T-helper 1 cell (primary cell): ENCODE measurements at places on chromosomes 5 and 9.

DNA sequence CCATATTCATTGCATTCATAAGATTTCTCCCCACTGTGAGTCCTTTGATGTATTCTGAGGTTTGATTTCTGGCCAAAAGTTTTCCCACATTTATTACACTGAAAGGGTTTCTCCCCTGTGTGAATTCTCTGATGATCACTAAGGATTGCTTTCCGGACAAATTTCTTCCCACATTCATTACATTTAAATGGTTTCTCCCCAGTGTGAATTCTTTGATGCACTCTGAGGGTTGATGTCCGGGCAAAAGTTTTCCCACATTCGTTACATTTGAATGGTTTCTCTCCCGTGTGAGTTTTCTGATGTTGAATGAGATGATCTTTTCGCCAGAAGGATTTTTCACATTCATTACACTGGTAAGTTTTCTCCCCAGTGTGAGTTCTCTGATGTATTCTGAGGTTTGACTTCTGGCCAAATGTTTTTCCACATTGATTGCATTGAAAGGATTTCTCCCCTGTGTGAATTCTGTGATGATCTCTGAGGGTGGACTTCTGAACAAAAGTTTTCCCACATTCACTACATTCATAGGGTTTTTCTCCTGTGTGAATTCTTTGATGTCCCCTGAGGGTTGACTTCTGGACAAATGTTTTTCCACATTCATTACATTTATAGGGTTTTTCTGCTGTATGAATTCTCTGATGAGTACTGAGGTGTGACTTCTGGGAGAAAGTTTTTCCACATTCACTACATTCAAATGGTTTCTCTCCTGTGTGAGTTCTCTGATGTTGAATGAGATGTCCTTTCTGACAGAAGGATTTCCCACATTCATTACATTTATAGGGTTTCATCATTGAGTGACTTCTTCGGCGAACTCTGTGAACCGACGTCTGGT is 18.8 kb downstream of the ZNF510 start:
- no peak for DNase-seq

GRCh38 chr9:15738011-15738410 is 185.2 kb downstream of the CCDC171 start:
- no peak for DNase-seq

DNA sequence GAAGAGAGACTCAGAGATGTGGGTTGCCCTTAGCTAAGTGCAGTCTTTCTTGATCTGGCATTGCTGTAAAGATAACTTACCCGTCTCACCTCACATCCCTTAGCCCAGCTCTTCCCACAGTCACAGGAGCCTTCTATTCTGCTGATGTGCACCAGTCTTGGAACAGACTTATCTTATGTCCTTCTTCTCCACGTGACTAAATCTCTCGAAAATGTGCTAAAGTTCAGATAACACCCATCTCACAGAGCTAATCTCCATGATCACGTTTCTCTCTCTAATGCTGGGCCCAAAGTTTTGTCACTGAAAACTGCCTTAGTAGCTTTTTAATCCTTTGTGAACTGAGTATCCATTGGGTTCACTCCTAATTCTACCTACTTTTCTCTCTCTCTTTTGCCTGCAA is 16.7 kb downstream of the SLC36A1 start:
- no peak for DNase-seq

GRCh38 chr5:177607452-177608192 is 7.7 kb downstream of the B4GALT7 start:
- peak; percentile 50 for DNase-seq

GRCh38 chr5:118653183-118653582 is 335.2 kb downstream of the DTWD2 start:
- DNase-seq = no peak

DNA sequence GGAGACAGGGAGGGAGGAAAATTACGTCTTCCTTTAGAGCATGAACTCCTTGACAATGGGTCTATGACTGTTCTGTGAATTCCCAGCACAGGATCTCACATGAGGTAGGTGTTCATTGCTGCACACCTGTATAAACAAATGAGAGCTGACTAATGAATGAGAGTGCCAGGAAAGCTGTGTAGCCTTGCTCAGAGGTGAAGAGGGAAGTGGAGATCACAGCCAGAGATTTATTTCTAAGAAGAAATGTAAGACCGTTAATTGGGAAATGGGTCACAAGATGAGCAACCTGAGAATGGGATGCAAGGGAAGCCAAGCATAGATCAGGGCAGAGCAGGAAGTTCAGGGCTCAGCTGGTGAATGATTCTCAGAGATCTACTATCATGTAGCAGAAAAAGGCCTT is 295.1 kb downstream of the CDK5RAP2 start:
- no peak for DNase-seq

DNA sequence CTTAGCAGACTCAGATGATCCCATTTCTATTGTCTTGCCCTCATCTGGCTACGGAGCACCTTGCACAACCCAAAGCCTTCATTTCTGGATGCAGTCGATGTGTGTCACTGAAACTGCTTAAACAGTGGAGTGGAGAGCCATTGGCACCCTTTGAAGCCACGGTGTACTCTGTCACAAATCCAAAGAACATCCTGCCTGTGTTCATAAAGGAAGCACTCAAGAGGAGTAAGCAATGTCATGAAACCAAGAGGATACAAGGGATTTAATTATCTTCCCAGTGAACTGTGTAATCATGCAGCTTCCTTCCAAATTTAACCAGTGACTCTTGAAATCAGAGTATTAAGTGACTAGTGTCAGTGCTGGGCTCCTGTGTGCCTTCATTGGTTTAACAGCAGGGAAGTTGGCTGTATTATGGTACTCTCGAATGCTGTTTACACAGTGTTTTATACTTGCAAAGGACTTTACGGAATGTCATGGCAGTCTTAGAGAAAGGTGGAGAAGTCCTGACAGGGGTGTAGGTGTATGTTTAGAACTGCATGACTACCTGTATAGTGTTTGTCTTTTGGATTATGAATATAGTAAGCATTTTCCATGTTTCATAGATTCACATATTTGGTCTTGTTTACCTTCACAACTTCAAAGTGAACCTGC is 41.9 kb downstream of the CD180 start:
- no peak for DNase-seq

DNA sequence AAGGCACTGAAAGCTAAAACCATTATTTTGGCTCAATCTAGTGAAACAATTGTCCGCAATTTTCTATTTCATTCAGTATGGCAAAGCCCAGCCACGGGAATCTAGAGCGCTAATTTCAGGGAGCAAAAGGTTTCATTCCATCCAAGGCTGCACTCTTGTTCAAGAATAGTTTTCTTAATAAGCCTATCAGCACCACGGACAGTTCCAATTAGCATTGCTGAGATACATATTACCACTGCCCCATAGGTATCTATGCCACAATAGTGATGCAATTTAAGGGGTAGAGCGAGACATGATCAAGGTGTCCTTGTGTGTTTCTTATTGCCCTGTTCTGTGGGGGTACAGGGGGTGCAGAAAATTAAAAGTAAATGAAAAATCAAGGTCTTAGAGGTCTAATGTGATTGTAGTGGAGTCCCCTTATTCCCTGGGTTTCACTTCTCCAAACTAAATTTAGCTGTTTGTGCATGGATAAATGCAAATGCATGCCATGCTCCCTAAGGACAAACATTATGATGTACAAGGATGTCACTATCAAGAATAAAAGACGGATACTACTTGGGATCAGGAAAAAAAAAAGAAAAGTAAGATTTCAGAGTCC is 45.5 kb downstream of the SPOCK1 start:
- DNase-seq = no peak

- no peak for DNase-seq
These were observed 28.6 kb downstream of the MARCHF3 start for GRCh38 chr5:127001621-127002296.
